CD4-positive, alpha-beta T cell treated with Interleukin-1 beta for 1 hour (primary cell): ENCODE measurements at places on chromosomes 2 and 18.

DNA sequence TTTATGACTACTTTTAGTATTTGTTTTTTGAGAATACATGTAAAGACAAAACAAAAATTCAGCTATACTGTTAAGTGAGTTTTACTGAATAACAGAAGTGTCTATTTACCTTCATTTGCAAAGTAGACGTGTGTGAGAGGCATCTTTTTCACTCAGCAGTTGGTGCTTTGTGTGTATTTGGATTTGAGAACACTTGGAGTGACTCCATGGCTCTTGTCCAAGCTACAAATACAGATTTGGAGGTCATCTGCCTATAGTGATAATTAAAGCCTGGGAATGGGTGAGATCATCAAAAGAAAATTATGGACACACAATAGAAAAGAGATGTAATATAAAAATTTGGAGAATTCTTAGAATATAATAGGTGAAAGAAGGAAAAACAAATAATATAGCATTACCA, 6.2 kb downstream of the NAB1 start:
- DNase-seq: no peak

DNA sequence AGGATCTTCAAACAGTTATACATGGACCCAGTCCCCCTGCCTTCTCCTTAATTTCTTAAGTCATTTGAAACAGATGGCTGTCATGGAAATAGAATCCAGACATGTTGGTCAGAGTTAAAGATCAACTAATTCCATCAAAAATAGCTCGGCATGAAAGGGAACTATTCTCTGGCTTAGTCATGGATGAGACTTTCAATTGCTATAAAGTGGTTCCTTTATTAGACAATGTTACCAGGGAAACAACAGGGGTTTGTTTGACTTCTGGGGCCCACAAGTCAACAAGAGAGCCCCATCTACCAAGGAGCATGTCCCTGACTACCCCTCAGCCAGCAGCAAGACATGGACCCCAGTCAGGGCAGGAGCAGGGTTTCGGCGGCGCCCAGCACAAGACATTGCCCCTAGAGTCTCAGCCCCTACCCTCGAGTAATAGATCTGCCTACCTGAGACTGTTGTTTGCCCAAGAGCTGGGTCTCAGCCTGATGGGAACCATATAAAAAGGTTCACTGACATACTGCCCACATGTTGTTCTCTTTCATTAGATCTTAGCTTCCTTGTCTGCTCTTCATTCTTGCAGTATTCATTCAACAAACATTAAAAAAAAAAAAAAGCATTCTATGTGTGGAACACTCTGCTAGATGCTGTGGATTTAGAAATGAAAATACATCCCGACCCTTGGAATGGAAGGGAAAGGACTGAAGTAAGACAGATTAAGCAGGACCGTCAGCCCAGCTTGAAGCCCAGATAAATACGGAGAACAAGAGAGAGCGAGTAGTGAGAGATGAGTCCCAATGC, 4.6 kb downstream of the TTR start:
- no peak for DNase-seq

DNA sequence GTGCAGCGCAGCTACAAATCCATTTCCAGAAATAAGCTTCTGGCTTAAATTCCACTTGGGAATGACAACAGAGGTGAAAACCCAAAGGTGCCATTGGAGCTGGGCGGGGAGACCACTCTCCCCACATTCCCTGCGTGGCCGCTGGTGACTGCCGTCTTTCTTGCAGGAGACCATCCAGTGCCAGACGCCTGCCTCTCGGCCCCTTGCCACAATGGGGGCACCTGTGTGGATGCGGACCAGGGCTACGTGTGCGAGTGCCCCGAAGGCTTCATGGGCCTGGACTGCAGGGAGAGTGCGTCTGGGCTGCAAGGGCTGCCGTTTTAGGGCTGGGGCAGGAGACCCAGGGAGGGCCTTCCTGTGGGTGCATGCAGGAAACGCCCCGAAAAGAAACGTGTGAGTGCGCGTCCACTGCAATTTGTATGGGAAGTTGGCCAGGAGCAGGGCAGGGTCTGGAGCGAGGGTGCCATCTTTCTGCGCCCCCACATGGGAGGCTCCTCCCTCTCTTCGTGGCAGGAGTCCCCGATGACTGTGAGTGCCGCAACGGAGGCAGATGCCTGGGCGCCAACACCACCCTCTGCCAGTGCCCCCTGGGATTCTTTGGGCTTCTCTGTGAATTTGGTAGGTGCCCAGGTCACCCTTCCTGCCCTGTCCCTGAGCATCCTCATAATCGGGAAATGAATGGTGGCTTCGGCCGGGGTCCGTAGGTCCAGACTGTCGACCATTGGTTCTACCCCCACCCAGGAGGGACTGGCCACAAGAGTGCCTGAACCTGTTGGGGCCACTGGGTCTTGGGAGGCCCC, 49.9 kb downstream of the SNED1 start:
- no peak for DNase-seq

DNA sequence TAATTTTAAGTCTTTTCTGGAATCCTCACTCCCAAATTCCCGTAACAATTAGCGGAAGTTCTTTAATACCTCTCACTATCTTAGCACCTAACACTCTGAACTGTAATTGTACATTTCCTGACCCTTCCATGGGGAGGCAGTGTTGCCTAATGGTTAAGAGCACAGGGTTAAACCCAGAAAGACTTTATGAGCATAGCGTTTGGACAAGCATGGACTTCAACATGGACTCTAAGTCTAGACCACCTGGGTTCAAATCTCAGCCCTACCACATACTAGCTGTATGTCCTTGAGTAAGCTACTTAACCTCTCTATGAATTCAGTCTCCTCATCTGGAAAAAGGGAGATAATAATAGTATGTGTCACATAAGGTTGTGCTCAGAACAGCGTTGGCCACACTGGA, 13.0 kb downstream of the ANTXR1 start:
- DNase-seq: peak; percentile 5

DNA sequence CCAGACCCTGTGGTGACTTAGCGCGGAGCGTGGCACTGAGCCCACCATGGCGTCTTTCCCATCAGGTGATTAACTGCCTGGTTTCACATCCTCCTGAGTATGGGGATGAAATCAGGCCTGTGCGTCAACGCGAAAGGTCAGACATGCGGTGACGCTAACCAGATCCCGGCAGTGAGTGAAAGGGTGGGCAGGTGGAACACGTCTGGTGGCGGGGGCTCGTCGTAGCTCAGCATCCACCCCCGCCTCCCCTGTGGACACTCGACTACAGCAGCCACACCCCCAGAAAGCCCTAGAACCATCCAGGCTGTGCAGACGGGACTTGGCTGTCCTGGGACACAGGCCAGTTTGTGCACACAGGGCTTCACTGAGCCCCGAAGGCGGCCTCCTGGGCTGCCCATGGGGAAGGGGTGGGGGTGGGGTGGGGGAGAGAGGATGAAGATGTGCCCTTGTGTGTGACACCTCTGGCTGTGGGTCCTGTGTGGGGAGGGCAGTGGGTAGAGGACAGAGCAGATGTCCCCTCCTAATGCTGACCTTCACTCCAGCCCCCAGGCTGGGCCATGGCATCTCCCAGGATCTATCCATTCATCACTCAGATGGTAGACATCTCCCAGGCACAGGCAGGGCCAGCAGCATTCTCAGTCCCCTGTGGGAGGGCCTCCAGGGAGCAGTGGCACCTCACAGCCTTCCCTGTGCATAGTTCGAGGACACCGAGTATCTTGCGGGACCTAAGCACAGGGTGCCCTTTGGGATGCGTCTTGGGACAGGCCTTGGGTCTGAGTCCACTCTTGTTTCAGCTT, 27.5 kb downstream of the RAMP1 start:
- DNase-seq: no peak
